ENCODE measurements at places on chromosomes 12 and 14. TPM values are rescaled to one million over a fixed set of nuclear protein-coding genes. Genes with fewer than 3 reads are reported as not detected.

DNA sequence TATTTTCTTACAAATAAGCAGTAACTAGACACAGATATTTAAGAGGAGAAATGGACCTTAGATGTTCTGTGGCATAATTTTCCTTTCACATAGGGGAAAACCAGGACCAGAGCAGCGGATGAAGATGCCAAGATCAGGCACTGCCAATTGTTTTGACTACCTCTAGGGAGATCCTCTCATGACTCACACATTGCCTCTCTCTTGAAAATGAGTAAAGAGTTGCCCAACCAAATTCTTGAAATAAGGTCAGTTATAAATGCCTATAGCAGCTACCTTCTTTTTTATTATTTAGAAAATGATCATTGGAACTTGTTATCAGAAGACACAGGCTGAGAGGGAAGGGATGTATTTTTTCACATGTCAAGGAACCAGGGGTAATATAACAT is 263.4 kb upstream of the PLEKHG7 start:
- no peak overlapping the region for H3K27ac ChIP-seq
- no peaks in the 10 kb centered on the region for H3K4me1 ChIP-seq
- H3K4me3 ChIP-seq: no peak overlapping the region
- peaks cover 2% of the 10 kb centered on the region for H3K27me3 ChIP-seq
- H3K36me3 ChIP-seq: no peaks in the 10 kb centered on the region
- no peak for DNase-seq

DNA sequence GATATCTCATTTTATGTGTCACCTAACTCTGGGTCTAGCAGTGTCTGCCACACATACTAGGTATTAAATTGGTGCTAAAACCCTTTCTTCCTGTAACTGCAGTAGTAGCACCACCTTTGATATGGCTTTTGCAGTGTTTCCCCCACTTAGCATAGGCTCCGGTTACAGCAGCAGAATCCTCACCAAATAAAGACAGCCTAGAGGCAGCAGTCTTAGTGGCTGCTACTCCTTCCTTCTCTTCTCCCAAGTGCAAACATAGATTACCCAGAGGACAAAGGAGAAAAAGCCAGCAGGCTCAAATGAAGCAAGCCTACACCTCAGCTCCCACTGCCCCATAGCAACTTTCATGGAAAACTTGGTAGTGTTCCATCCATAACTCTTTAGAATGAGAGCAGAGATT is 30.1 kb upstream of the ABCC9 start:
- no peak overlapping the region for H3K27ac ChIP-seq
- H3K4me1 ChIP-seq: no peaks in the 10 kb centered on the region
- H3K27me3 ChIP-seq: no peaks in the 10 kb centered on the region
- H3K36me3 ChIP-seq: no peaks in the 10 kb centered on the region
- DNase-seq: no peak
- no peak overlapping the region for H3K4me3 ChIP-seq

Gene BCL2L14
- total RNA-seq: not detected

- H3K27me3 ChIP-seq: no peaks in the 10 kb centered on the region
- H3K27ac ChIP-seq: no peak overlapping the region
- H3K4me1 ChIP-seq: no peaks in the 10 kb centered on the region
Observed at GRCh38 chr14:97572583-97573458, 775.6 kb downstream of the VRK1 start.

Gene ASB2
- 57.0 TPM for total RNA-seq

Gene ZNF740
- total RNA-seq: 34.0 TPM

GRCh38 chr14:100487304-100487703 is 99.9 kb downstream of the BEGAIN start:
- H3K36me3 ChIP-seq: no peaks in the 10 kb centered on the region
- no peak for DNase-seq
- no peaks in the 10 kb centered on the region for H3K4me1 ChIP-seq
- H3K27ac ChIP-seq: no peak overlapping the region

Gene PLEKHG3
- 46.5 TPM for total RNA-seq
